Stimulated activated CD4-positive, alpha-beta T cell treated with anti-CD3 and anti-CD28 coated beads, Interleukin-2, amount 100 ng/mL, for 24 hours (primary cell): ENCODE measurements at places on chromosomes 12 and 14.

DNA sequence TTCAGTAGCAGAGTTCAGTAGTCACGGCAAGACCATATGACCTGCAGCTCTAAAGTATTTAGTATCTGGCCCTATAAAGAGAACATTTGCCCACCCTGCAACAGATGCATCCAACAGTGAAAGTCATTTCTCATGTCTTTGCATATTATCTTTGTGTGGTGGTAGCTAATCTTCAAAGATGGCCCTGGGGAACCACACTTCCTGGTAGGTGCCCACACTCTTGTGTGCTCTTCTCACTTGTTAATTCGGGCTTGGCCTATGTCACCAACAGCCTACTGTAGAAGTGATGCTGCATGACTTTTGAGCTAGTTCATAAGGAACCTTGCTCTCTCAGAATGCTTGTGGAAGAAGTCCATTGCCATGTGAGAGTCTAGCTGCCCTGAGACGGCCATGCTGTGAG lies 85.6 kb downstream of the MAP1LC3B2 start:
- DNase-seq = no peak

DNA sequence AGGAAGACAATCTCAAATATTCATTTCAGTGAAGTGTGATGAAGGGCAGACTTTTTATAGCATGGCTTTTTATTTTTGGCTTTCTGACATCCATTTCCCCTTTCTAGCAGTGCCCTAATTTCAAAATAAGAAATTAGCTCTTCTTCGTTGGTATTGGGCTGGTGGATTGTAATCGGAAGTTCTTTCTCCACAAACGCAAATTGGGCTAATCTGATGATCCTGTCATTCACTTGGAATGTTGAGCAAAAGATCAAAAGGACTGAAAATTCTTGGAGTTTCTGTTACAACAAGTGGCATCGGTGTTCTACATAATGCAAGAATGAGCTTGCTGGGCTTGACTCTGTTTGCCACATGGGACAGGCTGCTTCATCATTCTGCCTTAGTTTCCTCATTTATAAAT lies 1182.8 kb downstream of the FLRT2 start:
- DNase-seq = no peak

DNA sequence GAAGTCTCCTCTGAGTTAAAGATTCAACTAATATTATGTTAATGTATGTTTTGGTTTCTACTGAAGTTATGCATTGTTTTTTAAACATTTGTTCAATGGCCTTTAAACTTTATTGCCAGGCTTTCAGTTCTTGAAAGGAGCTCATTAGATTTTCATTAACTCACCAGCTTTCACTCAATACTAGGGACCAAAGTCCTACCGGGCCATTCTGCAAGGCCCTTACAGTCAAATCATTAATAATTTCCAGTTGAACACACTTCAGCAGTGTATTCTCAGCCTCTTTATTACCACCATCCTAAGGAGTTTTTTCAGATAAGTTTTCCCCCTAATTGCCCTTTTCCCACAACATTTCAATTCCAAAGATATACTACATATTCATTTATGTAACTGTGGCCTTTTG lies 409.2 kb downstream of the DIO2 start:
- DNase-seq = no peak

- DNase-seq = no peak
These were observed 151.4 kb downstream of the TMTC2 start for GRCh38 chr12:82838131-82838551.

GRCh38 chr14:64692189-64692985 lies 11.8 kb upstream of the PLEKHG3 start:
- no peak for DNase-seq
